ENCODE measurements at places on chromosomes 3 and 15.
A peak's percentile ranks its signal among the peaks of the same experiment; 100 is the strongest.

DNA sequence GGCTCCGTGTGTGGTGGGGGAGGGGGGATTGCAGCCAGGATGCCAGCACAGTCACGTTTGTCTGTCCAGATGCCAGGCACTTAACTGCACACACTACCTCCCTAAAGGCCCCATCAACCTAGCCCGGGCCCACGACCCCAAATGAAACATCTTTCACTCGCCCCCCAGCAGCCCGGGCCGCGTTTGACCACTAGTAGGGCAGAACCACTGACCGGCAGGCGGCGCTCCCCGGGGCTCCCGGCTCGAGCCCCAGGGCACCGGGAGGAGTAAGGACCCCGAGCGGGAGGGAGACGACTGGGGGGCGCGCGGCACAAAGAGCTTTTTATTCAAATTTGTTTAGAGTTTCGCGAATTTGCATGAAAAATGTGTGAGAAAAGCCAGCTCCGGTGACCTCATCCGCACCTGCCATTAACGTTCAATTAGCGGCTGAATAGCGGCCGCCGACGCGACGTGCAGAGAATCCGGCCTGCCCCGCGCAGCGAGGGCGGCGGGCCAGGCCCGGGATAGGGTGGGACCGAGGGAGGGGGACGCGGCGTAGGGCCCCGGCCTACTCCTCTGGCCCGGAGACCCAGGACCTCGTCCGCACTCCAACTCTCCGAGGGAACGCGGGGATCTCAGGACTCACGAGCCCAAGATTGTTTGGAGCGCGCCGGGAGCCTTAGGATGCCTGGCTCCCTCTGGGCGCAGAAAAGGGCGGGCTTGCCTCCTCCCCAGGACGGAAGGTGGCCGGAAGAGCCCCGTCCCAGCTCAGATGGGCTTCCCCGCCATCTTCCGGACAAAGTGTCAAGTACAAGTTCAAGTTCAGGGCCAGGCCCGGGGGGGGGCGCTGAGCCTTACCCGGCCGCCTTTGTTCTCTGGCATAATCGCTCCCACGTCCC lies 64.9 kb upstream of the POLG start:
- no peak for DNase-seq

DNA sequence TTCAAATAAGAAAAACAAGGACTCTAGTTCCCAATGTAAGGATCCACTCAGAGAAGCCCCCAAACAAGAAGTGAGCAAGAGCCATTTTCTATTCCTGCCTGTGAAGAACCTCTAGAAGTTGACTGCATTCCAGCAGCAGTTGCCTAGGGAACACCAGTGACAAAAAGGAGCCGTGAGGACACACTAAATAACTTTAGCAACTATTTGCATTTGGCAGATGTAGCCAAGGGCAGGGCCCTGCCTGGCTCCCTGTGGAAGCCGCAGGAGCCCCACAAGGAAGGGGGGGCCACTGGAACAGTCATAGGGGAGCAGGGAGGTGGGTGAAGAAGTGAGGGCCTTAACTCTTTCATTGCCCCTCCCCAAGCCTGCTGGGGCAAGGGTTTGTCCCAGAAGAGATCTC lies 470.2 kb upstream of the PROK2 start:
- no peak for DNase-seq

GRCh38 chr3:76387000-76387399 lies 601.7 kb upstream of the ZNF717 start:
- no peak for DNase-seq

GRCh38 chr15:61871926-61872522 lies 188.2 kb downstream of the VPS13C start:
- peak; percentile 46 for DNase-seq

DNA sequence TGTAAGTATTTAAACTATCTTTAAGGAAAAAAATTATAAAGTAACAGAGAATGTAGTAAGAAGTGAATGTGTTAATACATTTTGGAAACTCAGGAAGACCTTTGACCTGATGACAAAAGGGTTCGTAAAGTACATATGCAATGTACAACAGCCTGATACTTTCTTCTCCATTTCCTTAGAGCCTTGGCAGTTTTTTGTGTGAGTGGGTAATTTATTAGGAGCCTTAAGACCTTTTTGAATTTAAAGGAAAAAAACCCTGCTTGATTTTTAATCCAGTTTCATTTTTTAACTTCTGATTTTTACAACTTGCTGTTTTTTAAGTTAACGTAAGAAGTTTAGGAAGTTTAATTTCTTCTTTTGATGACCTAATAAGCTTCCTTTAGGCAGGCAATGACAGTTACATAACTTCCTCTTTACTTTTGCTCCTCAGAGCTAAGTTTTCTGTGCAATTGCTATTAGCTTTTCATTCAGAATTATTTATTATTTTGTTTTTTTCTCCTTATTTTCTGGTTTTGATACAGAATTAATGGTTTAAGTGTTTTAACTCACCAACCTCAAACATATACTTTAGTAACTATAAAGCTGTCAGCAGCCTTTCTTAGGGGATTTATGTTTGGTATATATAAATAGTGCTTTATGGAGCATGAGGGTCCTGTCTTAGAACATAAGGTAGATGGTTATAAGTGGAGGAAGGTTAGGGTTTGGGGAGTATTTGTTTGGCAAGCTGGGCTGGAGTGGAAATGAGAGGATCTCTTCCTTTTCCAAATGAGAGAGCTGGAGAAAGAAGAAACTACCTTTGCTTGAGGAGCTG lies 35.2 kb downstream of the ARMC8 start:
- no peak for DNase-seq

GRCh38 chr3:50111757-50112156 lies 23.0 kb downstream of the RBM5 start:
- no peak for DNase-seq

GRCh38 chr3:72421126-72421525 lies 427.1 kb downstream of the SHQ1 start:
- no peak for DNase-seq

GRCh38 chr3:27458929-27459328 lies 25.3 kb downstream of the SLC4A7 start:
- no peak for DNase-seq

GRCh38 chr15:70062321-70062956 lies 35.3 kb downstream of the TLE3 start:
- no peak for DNase-seq

DNA sequence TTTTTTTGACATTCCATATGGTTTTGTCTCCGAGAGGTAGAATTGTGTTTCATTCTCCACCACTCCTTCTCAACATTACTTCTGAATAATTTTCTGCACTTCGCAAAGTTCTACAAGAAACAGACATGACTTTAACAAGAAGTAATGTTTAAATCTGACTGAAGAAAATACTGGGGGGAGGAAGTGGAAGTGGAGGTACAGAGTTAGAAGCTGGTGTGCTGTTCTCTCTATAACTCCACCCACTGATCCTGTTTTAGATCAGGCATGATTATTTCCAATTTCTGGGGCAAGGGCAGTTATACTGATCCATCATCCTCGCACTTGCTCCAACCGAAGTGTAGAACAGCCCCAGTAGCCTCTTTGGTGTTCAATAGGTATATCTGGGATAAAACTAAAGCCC lies 9.2 kb upstream of the MCCC1 start:
- no peak for DNase-seq

GRCh38 chr3:139675327-139675726 lies 2.4 kb downstream of the NMNAT3 start:
- peak; percentile 53 for DNase-seq

DNA sequence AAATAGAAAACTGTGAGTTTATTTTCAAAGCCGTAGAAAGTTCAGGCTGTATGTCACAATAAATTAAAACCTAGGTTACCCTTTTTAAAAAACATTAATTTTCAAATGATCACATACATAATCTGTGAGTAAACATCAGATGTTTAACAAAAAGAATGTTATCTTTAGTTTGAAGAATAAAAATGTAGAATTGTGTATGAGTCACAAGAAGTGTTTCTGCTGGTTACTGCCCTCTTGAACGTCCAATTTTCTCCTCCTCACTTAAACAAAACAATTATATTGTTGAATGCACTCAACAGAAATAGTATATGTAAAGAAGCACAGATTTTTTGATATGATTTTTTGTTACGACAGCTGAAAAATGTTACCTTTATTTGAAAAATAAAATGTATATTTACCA lies 855.1 kb downstream of the ROBO1 start:
- DNase-seq = no peak

- DNase-seq = peak; percentile 9
Measured at GRCh38 chr15:33738941-33739664, 229.2 kb upstream of the CHRM5 start.

GRCh38 chr3:114078126-114078525 lies 21.6 kb downstream of the QTRT2 start:
- DNase-seq = no peak

GRCh38 chr3:53519065-53519709 lies 24.8 kb downstream of the CACNA1D start:
- DNase-seq = no peak

DNA sequence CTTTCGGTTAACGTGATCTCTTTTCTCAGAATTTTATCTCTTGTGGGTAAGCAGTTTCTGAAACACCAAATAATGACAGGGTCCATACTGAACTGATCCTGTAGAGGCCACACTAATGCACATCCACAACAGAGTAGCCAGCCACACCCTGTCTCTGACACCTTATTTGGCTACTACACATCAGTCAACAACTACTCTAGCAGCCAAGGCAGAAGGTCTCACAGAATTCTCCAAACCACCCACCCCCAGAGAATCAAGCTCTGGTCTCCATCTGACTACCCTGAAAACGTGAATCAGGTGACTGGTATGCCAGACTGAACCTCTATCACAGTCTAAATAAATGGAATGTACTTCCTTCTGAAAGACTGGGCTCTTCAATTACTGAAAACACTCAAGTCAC lies 38.0 kb downstream of the EDC3 start:
- DNase-seq = no peak

DNA sequence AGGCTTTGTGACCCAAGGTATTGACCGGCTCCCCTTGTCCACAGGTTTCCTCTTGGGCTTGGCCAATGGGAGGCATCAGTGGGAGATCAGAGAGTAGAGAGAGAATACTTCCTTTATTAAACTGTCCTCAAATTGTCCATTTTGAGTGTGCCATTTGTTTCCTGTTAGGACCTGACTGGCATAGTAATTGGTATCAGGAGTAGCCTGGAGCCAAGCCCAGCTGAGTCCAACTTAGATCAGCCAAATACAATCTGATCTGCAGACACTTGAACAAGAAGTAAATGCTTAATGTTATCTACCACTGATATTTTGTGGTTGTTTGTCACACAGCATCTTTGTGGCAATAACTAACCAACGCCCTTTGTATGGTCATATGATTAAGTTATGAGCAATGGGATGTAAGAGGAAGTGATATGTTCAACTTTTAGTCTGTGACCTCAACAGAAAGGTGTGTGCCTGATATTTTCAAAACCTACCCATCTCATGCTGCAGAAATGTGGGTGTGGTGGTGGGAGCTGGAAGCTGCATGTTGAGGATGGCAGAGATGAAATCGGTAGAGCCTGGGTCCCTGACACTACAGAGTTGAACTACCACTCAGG lies 13.3 kb downstream of the MYD88 start:
- no peak for DNase-seq

All from hematopoietic multipotent progenitor cell treated with erythropoietin and hydrocortisone succinate and interleukin-3 and kit ligand, for 15 days (in vitro differentiated cells).